IMR-90 (cell line): ENCODE measurements at places on chromosomes 3 and 15. TPM values are rescaled to one million over a fixed set of nuclear protein-coding genes. Genes with fewer than 3 reads are reported as not detected.

The EFCC1 gene
- total RNA-seq, result not detected in 2 replicates

- H3K27ac ChIP-seq, result no peak overlapping the region
- no peaks in the 10 kb centered on the region for H3K27me3 ChIP-seq
Measured at GRCh38 chr15:50916400-50916799, 7.9 kb downstream of the AP4E1 start.

DNA sequence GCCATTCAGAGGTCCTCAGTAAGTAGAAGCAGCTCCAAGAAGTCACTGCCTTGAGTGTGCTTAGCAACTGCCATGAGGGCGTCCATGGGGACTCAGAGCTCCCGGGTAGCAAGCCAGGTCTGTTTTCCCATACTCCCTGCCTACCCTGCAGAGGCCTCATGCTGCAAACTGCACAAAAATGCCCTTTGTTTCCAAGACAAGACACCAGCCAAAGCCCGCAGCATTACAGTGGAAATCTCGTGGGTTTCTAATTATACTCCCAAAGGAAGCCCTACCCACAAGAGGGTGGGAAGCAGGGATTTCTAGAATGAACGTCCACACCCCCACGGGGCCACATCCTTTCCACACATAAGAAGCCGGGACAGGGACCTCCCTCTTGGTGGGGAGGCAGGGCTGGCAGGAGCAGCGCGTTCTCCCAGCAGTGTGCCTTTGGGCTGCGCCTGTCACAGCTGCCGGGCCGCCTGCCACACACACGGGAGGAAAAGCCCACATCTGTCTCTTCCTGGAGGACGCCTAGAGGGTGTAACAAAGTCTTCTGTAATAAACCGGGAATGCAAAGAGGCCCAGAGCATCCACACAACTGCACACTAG, 31.1 kb downstream of the FAM174B start:
- DNase-seq, result no peak
- H3K4me3 ChIP-seq, result no peak overlapping the region
- H3K36me3 ChIP-seq, result no peaks in the 10 kb centered on the region
- H3K27me3 ChIP-seq, result no peaks in the 10 kb centered on the region

The ACAN gene
- total RNA-seq, result 0.54 and 0.56 TPM in 2 replicates

DNA sequence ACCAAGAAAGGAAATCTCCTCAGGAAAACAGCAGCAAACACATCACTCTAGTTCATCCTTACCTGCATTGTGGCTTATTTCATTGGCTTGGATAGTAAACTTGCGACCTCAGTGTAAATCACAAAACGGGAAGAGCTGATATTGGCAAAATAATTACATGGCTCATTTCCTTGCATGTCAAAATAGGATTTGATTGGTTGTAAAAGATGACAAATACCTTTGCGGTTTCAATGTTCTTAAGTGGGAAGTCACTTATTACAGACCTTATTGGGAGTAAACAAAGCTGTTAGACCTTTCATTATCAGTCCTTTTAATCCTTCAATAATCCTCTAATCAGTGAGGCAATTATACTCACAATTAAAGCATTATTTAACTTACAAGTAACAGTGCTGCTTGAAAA, 590.6 kb downstream of the MAGI1 start:
- no peak for DNase-seq
- peaks cover 6% of the 10 kb centered on the region for H3K4me1 ChIP-seq
- H3K27me3 ChIP-seq, result no peaks in the 10 kb centered on the region

The KLHL6 gene
- total RNA-seq, result not detected in 2 replicates

- H3K4me1 ChIP-seq, result peaks cover 14% of the 10 kb centered on the region
- DNase-seq, result peak; percentile 68
- no peak overlapping the region for H3K4me3 ChIP-seq
Measured at GRCh38 chr3:16441371-16441875, 72.1 kb downstream of the RFTN1 start.

GRCh38 chr15:70806992-70807712, 43.8 kb upstream of the UACA start:
- H3K27ac ChIP-seq, result peak overlapping the region; percentile 42
- no peak overlapping the region for H3K4me3 ChIP-seq
- H3K36me3 ChIP-seq, result no peaks in the 10 kb centered on the region
- H3K4me1 ChIP-seq, result peaks cover 15% of the 10 kb centered on the region
- H3K27me3 ChIP-seq, result no peaks in the 10 kb centered on the region

GRCh38 chr15:66285533-66286280, 7.7 kb upstream of the DIS3L start:
- no peak overlapping the region for H3K27ac ChIP-seq
- no peak overlapping the region for H3K4me3 ChIP-seq
- no peak for DNase-seq

DNA sequence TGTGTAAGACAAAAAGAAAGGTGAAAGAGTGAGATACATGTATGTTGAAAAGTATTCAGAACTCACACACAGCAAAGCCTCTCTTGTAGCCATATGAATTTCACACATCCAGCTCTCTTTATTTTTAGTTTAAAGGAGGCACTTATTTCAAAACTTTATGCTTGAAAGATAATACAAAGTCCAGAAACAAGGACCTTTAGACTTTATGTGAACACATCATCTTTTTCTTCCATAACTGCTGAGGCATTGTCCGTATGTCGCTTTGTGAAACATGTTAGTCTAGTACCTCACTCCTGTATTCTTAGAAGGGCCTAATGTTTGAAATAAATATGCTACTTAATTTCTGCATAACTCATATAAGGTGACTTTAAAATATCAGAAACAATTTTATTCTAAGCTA, 763.4 kb downstream of the GBE1 start:
- no peak for DNase-seq
- H3K4me1 ChIP-seq, result no peaks in the 10 kb centered on the region
- H3K4me3 ChIP-seq, result no peak overlapping the region
- no peaks in the 10 kb centered on the region for H3K27me3 ChIP-seq

The ITIH3 gene
- 0.72 and 1.1 TPM in 2 replicates for total RNA-seq

The TMEM158 gene
- total RNA-seq, result 1.6 and 3.3 TPM in 2 replicates

DNA sequence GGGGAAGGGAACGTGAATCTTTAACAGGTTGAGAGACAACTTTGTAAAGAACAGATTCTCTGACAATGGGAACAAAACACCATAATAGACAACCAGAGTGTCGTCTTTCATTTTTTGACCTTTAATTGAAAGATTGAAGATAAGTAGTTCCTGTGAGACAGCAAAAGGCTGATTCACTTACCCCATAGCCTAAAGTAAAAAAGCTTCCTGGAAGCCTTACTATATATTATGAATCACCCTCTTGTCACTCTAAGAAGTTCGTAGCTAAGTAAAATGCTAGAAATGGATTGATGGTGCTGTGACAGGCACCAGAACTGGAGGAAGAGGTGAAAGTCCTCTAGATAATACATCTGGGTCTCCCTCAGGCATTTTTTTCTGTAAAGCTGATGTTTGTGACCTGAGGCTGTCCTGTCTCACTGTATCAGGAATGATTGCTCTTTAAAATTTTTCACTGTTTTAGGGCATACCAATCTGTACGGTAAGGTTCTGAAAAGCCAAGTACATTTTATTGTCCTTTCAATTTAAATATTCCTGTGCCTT, 824.6 kb upstream of the SEMA6D start:
- H3K27me3 ChIP-seq, result no peaks in the 10 kb centered on the region
- H3K36me3 ChIP-seq, result no peaks in the 10 kb centered on the region
- H3K27ac ChIP-seq, result no peak overlapping the region
- no peak overlapping the region for H3K4me3 ChIP-seq
- DNase-seq, result no peak

DNA sequence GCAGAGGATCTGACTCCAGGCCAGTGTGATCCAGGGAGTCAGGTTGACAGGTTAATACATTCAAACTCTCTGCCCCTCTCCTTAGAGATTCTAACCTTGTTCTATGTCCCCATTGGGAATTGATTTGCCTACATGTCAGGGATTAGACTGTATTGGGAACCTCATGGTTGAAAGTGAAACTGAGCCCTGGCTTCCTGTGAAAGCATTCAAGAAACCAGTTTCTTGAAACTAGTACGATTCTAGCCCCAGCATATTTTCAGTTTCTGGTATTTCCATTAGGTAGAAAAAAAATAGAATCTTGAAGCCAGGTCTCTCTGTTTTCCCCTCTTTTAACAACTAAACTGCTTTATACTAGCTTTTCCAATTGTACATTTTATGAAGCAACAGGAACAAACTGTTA, 140.4 kb upstream of the ABI3BP start:
- no peaks in the 10 kb centered on the region for H3K36me3 ChIP-seq
- DNase-seq, result no peak
- no peak overlapping the region for H3K27ac ChIP-seq
- no peak overlapping the region for H3K4me3 ChIP-seq

DNA sequence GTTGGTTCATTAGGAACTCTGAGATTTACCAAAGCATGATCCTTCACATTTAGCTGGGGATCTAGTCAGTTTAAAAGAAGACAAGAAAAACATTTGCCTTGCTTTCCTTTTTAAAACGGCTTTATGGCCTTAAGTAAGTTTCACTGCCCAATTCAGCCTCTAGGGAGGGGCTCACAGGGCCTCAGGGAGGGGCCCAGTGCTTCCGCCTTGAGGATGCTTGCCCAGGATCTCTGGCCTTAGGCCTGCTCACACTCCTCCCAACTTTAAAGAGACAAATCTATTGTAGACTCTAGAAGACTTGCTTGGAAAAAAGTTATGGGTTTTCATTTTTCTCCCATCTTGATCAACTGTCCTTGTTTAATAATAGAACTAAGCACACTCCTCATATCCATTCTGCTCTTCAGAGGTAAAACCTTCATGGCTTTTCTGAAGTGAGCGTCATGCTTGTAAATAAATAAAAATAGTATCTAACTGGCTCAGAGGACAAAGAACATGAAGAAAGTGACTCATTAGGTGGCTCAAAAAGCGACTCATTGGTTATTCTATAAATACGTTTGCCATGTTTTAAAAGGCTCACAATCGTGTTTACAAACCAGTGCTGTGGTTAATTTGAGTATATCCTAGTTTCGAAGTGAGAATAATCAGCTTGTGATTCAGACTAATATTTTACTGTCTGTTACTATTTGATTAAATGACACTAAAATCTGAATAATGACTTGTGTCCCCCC, 13.7 kb downstream of the PDHB start:
- H3K36me3 ChIP-seq, result peaks cover 52% of the 10 kb centered on the region
- no peak overlapping the region for H3K4me3 ChIP-seq
- DNase-seq, result peak; percentile 72
- peak overlapping the region; percentile 31; the same call in 1 of the 2 replicates for H3K27ac ChIP-seq

GRCh38 chr3:46997453-46998091, 18.1 kb downstream of the NBEAL2 start:
- no peak for DNase-seq
- H3K4me3 ChIP-seq, result no peak overlapping the region
- no peaks in the 10 kb centered on the region for H3K27me3 ChIP-seq
- H3K4me1 ChIP-seq, result peaks cover 5% of the 10 kb centered on the region; the same call in 1 of the 2 replicates

DNA sequence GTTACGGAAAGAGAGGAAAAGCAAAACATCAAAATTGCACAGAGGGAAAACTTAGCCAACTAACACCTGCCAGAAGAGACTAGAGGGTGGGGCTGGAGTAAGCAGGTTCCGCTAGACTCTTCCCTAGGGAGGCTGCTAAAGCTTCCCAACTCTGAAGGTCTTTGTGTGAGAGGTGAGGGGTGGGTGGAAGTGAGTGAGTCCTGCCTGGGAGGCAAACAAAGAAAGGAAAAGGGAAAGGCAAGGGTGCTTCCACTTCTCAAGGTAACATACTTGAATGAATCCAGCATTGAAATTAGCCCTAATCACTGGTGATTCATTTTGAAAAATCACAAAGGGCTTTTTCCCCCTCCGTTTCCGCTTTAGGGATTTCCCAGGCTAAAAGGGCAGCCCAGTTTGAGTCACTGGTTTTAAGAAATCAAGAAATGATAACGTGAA, 220.5 kb upstream of the ADAMTS9 start:
- peak; percentile 36 for DNase-seq
- no peak overlapping the region for H3K4me3 ChIP-seq
- H3K27me3 ChIP-seq, result no peaks in the 10 kb centered on the region
- no peak overlapping the region for H3K27ac ChIP-seq
- no peaks in the 10 kb centered on the region for H3K36me3 ChIP-seq

DNA sequence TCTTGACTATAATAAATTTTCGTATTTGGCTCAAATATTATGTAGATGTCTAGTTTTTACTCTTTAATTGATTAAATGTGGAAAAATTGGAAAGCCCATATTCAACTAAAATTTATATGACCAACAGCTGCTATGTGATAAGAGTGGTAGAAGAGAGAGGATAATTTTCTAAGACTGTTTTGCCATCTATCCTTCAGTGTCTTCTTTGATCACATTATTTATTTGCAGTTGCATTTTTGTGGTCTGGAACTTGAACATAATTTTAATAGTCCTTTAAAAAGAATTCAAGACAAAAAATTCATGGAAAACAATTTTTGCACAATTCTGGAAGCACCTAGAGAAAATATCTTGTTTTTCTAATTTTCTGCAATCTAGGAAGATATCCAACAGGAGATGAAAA, 213.3 kb upstream of the THBS1 start:
- no peak overlapping the region for H3K27ac ChIP-seq
- no peaks in the 10 kb centered on the region for H3K27me3 ChIP-seq
- no peaks in the 10 kb centered on the region for H3K36me3 ChIP-seq
- H3K4me1 ChIP-seq, result peaks cover 8% of the 10 kb centered on the region
- H3K4me3 ChIP-seq, result no peak overlapping the region

DNA sequence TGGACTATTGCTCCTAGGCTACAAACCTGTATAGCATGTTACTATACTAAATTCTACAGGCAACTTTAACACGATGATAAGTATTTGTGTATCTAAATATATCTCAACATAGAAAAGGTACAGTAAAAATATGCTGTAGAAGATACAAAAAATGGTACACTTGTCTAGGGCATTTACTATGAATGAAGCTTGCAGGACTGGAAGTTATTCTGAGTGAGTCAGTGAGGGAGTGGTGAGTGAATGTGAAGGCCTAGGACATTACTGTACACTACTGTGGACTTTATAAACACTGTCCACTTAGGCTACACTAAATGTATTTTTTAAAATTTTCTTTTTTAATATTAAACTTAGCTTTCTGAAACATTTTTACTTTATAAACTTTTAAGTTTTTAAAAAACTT, 140.5 kb upstream of the SGO1 start:
- no peak for DNase-seq
- no peak overlapping the region for H3K4me3 ChIP-seq
- no peak overlapping the region for H3K27ac ChIP-seq
- no peaks in the 10 kb centered on the region for H3K36me3 ChIP-seq

- H3K27ac ChIP-seq, result no peak overlapping the region
- peaks cover 9% of the 10 kb centered on the region for H3K4me1 ChIP-seq
- peaks cover 7% of the 10 kb centered on the region for H3K36me3 ChIP-seq
- no peaks in the 10 kb centered on the region for H3K27me3 ChIP-seq
- no peak for DNase-seq
Measured at GRCh38 chr3:127755305-127755681, 67.0 kb downstream of the MGLL start.

The SLC24A1 gene
- 3.6 and 3.9 TPM in 2 replicates for total RNA-seq

DNA sequence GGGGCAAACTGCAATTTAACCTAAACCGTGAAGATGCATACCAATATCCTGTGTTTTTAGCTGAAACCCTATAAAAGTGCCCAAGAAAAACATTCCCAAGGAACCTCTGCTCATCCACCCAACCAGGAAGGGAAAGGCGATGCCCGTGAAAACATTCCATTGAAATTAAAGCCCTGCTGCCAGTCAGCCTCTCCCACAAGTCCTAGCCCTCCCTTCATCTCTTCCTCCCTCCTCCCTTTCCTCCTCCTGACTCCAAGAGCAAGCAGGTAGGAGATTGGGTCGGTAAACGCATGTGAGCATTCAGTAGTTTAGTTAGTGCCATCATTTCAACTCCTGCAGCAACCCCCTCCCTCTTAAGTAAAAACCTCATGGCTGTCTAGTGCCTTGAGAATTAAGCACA, 27.7 kb downstream of the HES1 start:
- no peak overlapping the region for H3K4me3 ChIP-seq
- H3K4me1 ChIP-seq, result no peaks in the 10 kb centered on the region
- H3K27ac ChIP-seq, result no peak overlapping the region
- DNase-seq, result no peak
